ENCODE measurements at places on chromosomes 16 and 17.

- no peak for DNase-seq
These were observed 28.1 kb downstream of the PMP22 start for GRCh38 chr17:15237106-15237425.

- no peak for DNase-seq
These were observed 72.6 kb downstream of the SYCE1L start for GRCh38 chr16:77271532-77272426.

DNA sequence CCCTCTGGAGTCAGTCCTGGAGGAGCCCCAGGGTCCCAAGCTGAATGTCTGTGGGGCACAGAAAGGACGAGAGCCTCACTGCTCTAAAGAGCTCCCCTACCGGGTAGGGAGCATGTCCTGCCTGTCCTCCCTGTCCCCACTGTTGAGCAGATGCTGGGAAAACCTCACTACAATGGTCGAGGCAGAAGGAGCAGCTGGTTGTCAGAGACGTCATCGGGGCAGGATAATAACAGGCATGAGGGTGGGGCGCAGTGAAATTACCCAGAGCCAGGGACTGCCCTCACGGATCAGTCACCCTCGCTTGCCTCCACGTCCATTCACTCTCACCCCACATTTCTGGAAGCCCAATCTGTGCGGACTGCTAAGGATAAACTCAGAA lies 538 bp downstream of the TM4SF5 start:
- DNase-seq, result no peak

DNA sequence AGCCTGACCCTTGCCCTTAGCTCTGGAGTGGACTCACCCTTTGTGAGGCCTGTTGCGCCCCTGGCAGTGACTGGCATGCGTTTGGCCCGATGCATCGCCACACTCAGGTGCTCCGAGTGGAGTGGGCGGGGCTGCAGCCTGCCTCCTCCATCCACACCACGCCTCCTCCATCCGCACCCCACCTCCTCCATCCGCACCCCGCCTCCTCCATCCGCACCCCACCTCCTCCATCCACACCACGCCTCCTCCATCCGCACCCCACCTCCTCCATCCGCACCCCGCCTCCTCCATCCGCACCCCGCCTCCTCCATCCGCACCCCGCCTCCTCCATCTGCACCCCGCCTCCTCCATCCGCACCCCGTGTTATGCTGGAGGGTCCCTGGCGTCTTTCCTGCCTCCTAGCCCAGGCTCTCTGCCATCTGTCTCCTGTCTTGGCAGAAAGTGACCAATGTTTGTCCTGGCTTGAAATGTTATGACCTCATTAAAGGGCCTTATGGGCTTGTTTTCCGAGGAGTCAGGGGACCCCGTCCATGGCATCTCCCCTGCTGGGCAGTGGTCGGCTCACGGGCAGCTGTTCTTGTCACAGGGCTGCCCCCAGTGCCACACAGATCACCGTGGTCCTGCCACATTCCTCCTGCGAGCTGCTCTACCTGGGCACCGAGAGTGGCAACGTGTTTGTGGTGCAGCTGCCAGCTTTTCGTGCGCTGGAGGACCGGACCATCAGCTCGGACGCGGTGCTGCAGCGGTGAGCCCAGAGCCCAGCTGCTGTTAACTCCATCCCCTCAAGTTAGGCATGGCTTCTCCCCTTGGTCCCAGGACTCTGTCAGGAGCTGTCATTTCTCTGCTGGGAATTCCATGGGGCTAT lies 28.7 kb upstream of the MYO15B start:
- DNase-seq, result no peak

- peak; percentile 32 for DNase-seq
These were observed 15.8 kb downstream of the MEOX1 start for GRCh38 chr17:43645765-43646481.
